GM03348 (cell line): ENCODE measurements at places on chromosomes 2 and 18.

DNA sequence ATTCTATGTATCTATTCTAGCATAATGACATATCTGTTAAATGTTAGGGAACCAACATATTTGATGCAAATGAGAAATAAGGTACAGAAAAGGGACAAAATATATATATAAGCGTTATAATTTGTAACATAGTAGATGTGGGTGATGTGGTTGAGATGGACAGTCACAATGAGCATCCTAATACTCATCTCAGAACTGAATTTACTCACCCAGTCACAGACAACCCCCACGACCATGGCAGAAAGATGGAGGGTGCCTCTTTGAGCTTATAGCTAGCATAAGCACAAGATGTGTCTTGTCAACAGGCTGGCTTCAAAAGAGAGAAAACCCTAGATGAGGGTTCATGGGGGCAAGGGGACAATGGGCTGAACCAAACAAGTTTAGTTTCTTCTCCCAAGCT, 9.1 kb upstream of the DSG3 start:
- DNase-seq: no peak

- DNase-seq: peak; percentile 49
Measured at GRCh38 chr2:58107803-58108710, 61.5 kb downstream of the VRK2 start.

DNA sequence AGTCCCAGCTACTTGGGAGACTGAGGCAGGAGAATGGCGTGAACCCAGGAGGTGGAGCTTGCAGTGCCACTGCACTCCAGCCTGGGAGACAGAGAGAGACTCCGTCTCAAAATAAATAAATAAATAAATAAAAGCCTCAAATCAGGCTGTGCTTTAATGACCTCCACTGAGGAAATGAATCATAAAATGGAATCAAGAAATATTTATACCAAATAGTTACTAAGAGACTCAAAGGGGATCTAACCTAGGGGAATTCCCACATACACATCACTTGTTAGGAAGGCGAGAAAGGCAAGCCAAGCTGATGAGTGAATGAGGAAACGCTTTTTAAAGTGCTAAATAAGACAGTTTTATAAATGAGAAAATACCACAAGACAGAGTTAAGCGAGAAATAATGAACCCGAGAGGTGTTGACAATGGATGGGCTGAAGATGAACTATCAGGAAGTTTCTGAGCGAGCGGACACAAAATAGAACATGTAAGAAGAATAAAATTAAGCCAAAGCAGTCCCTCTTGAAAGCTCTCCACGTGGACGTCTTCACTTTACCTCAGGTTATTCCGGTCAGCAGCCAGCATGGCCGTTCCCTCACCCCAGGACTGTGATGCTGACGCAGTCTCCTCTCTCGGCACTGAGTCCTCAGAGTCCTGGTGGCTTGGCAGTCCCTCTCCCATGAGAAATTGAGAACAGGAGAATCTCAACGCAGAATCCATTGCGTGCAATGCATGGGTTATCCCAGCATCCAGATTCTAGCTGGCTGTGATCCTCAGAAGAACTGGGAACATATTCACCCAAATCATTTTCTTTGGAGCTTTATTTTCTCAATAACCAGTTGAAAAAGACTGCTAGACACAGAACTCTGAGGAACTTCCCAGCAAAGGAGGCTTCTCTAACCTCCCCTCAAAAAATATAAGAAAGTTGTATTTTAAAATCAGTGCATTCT, 22.3 kb downstream of the PXDN start:
- DNase-seq: peak; percentile 89

GRCh38 chr2:62564380-62565137, 58.6 kb upstream of the TMEM17 start:
- no peak for DNase-seq

- no peak for DNase-seq
Measured at GRCh38 chr2:224938651-224939182, 103.6 kb downstream of the DOCK10 start.

GRCh38 chr2:116924509-116924908, 890.0 kb upstream of the DDX18 start:
- no peak for DNase-seq

DNA sequence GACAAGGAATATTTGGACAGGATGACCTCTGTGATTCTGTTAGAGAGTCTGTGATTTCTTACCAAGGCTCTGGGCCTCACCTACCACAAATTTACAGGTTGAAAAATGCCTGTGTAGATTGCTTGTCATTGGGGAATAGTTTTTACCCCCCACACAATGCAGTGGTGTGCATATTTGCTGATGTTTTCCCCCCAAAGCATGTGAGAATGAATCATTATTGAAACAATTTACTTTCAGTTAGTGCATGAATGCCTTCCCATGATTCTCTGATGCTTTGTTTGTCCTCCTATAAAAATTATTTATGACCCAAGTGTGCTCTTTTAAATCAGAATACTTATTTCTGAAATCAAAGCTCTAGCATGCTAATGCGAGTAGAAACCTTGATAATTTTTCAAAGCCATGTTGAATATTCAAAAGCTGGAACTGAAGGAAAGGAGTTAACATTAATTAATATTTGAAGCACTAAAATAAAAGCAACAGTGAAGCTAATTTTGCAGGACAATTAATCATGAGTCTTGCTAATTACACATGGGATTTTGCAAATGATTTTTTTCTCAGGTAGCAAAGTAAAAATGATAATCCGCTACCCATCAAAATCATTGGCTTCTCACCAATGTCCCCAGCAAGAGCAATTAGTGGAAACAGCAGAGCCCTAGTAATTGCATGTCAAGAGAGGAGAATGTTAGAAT, 361.2 kb upstream of the HNRNPA3 start:
- DNase-seq: no peak

DNA sequence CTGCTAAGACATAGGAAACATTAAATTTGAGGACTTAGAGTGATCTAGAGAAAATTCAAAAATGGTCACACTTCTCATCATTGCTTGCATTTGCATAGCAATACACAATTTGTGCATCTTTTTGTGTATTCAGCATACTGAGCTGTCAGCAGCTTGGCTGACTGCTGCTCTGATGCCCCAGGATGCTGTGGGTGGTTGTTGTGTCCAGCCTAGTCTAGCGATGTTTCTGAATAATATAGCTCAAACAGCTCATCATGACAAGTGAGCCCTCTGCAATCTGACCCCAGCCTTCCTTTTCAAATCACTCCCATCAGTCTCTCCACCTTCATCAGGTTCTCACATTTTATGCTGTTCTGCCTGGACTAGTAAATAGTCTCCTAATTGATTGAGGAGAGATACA, 483.7 kb upstream of the SPHKAP start:
- no peak for DNase-seq

GRCh38 chr2:95382192-95382591, 20.3 kb upstream of the FAHD2A start:
- no peak for DNase-seq

DNA sequence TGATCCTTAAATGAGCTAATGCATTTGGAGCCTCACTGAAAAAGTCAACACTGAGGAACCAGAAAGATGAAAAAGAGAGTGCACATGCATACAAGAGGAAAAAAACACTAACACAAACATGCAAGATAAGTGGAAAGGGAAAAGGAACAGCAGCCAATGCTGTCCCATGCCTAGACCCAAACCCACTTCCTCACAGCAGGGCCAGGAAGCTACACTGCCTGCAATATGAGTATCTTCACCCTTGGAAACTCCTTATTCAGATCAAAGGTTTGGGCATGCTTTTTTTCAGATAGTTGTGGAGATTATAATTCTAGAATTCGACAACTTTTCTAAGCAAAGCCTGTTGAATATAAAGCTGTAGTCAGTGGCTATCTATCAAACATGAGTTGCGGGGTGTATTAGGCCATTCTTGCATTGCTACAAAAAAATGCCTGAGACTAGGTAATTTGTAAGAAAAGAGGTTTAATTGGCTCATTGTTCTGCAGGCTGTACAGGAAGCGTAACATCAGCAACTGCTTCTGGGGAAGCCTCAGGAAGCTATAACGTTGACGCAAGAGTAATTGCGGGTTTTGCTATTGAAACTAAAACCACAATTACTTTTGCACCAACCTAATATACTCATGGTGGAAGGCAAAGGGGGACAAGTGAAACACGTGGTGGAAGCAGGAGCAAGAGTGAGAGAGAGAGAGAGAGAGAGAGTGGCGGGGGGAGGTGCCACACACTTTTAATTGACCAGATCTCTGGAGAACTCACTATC, 138.2 kb downstream of the MBD2 start:
- DNase-seq: no peak

- no peak for DNase-seq
Measured at GRCh38 chr2:115678129-115678528, 1235.7 kb downstream of the DPP10 start.

DNA sequence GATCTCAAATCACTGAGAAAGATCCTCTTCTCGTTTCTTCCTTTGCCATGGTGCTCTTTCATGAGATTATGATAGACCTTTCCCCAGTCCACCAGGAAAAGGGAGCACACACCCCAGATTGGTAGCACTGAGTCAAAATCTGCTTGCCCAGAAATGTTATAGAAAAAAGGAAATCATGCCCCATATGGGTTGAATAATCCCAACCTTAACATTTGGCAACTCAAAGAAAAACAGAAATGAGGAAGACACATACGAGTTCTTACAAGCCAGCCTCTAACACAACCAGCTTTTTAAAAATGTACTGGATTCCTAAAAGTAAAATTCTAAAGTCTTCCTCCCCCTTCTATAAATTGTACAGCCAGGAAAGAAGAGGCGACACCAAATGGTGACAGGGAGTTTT, 103.0 kb downstream of the ANKRD44 start:
- no peak for DNase-seq

DNA sequence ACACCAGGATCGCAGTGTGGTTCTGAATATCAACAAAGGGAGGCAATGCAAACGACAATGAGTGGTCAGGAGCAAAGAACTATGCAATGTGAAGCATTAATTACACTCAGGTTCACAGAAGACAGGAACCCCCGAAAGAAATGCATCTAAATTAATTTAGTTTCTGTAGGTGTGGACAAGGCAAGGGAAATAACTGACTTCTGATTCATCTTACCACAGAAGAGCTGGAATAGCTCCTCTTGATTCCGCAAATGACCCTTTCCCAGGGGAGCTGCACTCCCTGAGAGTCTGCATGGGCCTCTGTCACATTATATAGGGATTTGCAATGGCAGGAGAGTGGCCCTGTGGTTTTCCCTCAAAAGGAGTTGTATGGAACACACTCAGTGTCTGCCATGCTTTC, 263.9 kb upstream of the APCDD1 start:
- DNase-seq: peak; percentile 29

- DNase-seq: no peak
Measured at GRCh38 chr2:202636213-202636513, 1.4 kb downstream of the FAM117B start.

DNA sequence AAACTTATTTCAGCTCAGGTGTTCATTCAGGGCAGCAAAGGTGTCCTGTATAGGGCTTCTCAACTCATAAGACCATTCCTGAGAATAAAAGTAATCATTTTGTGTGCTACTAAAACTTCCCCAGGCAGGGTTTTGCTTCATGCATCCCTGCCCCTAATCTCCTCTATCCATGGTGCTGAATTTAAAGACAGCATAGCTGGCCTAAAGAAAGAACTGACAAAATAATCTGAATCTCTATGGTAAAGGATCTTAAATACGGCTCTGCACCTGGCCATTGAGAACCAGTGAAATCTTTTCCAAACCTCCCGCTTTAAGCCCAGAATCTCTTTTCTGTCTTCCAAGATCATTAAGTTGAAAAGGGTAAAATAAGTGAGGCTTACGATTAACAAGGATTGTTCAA, 292.1 kb upstream of the KLHL29 start:
- DNase-seq: peak; percentile 27

DNA sequence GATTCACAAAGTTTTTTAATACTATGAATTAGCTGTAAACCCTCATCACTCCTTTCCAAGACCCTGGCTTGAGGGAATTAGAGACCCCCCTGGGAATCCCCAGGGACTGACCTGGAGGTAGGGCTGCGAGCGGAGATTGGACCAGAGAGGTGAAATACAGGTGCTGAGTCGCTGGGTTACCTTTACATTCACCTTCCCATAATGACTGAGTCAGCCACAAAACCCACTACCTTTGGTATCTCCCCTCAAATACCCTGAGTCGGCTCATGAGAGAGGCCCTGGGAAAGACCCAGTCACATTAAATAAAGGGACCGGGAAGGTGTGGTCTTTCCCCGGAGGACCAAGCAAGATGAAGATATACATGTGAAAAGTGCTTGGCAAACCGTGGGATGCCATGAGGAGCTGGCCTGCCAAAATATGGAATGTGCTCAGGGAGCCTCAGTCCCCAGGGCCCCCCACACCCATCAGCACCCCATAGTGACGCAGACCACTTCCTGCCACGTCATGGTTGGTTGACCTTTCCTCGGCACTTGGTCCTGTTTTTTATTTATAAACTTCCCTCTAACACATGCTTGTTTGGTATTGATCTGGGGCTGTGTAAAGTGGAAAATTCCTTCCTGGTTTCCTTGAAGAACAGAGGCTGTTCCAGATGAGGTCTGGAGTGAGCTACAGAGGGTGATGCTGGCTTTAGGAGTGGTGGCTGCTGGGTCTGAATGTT, 51.4 kb downstream of the IL1RL2 start:
- DNase-seq: peak; percentile 42

GRCh38 chr2:96940980-96941775, 45.2 kb downstream of the FAM178B start:
- no peak for DNase-seq

GRCh38 chr2:63842149-63843061, 709 bp downstream of the UGP2 start:
- peak; percentile 51 for DNase-seq

DNA sequence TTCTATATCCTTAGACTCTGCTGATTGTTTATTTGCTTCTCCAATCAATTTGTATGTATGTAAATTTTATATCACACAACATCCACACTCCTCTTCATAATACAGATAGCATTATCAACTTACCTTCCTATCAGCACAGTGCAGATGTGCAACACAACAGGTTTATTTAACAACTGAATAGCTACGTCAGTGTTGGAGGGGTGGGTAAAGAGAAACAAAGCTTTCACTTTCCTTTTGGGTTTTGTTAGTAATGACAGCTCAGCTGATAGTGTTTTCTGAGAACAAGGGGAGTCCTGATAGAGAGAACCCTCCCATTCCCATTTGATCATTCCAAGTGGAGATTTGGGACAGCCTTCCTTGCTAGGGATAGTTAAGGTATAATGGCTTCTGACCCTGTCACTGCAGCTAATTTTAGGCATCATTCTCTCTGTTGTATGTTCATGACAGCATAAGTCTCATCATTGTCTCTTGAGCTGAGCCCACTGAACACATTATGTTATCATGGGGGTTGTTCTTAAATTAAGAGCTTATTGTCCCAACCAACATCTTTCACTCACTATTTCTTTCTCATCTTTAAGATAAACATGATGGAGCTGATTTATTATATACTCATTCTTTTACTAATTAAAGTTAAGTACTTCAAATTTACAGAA, 227.7 kb downstream of the GPD2 start:
- no peak for DNase-seq

DNA sequence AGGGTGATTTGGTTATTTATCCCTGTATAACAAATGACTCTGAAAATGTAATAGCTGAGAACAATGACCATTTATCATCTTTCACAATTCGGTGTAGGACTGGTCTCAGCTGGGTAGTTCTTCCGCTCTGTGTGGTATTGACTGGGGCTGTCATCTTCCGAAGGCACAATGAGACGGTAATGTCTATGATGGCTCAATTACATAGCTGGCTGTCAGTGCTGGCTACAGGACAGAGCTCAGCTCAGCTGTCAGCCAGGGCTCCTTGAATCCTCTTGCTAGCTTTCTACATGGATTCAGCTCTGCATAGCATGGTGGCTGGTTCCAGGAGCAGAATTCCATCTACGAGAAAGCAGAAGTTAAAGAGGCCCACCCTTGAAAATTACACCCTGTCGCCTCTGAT, 483.8 kb downstream of the TDRD15 start:
- DNase-seq: no peak
